AG10803 (cell line): ENCODE measurements at places on chromosomes 5 and 9.
A peak's percentile ranks its signal among the peaks of the same experiment; 100 is the strongest.

GRCh38 chr9:114722937-114723620 is 41.1 kb upstream of the TEX48 start:
- DNase-seq = peak; percentile 32

DNA sequence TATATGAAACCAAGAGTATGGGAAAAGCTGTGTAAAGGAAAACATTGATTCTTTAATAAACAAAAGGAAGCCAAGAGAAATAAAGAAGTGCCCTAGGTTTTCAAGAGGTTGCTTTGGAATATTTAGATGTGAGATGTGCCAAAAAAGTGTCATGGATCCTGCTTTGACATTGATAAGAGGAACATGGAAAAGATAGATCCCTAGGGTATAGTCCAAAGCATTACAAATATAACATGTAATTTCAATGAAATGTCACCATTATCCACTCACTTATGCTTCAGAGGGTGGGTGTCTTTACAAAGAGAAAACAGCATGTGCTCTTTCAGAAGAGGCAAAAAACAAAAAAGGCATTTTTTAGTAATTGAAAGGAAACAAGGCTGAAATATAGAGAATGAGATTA is 1196.7 kb downstream of the EFNA5 start:
- no peak for DNase-seq

DNA sequence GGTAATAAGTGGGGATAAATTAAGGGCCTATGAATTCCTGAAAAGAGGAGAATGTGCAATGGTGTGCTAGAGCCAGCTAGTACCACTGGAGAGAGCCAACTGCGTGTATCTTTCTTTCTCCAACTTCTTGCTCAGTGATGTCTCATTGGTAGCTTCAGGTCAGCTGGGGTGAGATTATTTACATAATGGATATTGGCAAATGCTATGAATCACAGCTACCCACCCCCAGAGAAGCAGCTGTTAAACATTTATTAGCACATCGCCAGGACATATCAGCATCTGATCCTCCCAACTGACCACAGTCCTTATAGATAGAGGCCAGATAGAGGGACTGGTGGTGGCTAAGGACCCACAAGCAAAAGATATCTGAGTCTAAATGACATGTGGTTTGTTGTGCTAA is 421.3 kb downstream of the ACTL7B start:
- DNase-seq = peak; percentile 29

DNA sequence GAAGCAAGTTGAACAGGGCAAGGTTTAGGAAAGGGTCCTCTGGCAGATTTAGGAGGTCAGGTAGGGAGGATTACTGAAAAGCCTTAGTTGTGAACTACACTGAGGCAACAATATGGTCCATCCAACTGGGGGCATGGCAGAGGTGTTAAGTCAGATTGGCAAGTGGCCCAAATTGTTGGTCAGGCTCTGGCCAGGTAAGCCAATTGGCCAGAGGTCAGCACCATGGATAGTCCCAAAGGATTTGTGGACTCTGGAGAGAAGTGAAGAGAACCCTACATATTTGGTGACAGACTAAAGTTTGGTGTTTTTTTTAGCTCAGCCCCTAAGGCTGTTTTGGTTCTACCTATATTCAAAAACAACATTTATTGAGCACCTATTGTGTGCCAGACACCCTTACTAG is 39.1 kb upstream of the RASGRF2 start:
- no peak for DNase-seq

- no peak for DNase-seq
Measured at GRCh38 chr9:117825609-117826347, 121.6 kb downstream of the TLR4 start.

- peak; percentile 72 for DNase-seq
Measured at GRCh38 chr9:101463397-101463796, 27.8 kb upstream of the ALDOB start.

- DNase-seq = peak; percentile 78
Measured at GRCh38 chr9:137672907-137673791, 54.3 kb downstream of the EHMT1 start.
